Right lobe of liver (tissue), 6 donors: ENCODE measurements at places on chromosomes 1 and 21. TPM values are rescaled to one million over a fixed set of nuclear protein-coding genes. Genes with fewer than 3 reads are reported as not detected.

DNA sequence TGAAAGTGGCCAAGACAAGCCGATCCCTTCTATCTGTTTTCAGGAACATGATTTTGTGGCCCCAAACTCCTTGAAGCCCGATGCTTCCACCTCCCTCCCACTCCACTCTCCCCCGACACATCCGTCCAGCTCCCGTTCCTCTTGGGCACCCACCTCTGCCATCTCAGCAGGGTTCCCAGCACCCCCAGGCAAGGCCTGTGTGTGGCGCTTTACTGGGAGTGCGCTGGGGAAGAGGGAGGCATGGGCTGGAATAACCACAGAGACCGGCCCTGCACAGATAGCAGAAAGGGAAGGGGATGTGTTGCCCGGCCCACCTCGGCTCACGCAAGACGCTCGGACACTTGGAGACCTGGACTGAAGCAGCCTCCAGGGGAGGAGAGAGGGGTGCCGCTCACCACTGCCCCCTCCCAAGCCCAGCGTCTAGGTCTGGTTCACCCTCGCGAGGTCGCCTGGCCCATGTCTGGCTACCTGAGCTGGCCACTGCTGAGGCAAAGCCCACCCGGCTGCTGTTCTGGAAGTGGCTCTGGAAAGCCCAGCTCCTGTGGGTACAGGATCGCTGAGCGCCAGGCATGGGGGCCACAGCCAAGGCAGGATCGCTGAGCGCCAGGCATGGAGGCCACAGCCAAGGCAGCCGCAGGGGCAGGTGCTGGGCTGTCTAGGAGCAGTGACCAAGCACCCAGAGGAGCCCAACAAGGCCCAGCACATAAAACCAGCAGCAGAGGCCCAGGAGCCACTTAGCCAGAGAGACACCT, 23.8 kb upstream of the COL18A1 start:
- peak; percentile 38 for DNase-seq

USP48 gene
- total RNA-seq: 21.8 TPM

PCP4L1 gene
- 2.1 TPM for total RNA-seq

DNA sequence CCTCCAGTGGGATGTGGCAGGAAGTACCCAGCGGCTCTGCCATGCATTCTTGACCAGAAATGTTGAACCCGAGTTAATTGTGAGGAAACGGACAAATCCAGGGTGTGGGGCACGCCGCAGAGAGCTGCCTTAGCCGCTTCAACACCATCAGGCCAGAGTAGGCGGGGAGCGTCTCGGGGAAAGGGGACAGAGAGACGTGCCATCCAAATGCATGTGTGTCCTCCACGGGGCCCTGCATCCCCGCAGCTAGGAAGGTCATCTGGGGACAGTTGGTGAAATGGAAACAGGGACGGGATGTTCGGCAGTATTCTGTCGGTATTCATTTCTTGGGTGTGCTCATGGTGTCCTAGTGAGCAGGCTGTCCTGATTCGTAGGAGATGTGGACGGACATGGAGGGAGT, 59.1 kb upstream of the TRAPPC10 start:
- no peak for DNase-seq

DNA sequence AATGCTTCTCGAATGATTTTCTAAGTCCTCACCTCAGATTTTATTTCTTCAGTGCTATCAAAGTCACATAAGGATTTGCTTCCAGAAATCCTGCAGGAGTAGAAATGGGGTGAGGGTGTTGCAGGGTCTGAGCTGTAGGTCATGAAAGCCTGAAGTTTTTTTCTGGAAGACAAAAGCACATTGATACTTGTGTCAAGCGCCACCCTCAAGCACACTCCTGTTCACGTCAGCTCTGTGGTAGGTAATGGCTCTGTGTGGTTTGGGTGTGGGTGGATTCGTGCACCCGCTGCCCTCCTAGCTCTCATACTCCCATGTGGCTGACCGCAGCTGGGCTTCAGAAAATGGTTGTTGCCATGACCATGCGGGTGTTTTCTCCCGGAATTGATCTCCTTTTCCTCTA, 39.9 kb downstream of the AKNAD1 start:
- DNase-seq: no peak

TXNIP gene
- 398 TPM for total RNA-seq

DNA sequence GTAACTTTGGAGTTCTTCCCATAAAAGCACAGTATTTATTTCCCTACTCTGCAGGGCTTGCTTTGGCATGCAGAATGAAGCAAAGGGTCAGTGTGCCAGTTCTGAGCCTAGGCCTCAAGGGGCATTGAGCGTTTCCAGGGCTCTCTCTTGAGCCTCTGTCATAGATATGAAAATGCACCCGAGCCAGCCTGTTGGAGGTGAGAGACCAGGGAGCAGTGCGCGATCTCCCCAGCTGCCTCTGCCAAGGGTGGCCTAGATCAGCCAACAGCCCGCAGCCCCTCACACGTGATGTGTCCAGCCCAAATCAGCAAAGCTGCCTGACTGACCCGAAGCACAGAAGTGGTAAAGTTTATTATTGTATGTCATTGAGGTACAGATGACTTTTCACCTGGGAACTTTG, 63.7 kb downstream of the TENT5C start:
- DNase-seq: no peak

DNA sequence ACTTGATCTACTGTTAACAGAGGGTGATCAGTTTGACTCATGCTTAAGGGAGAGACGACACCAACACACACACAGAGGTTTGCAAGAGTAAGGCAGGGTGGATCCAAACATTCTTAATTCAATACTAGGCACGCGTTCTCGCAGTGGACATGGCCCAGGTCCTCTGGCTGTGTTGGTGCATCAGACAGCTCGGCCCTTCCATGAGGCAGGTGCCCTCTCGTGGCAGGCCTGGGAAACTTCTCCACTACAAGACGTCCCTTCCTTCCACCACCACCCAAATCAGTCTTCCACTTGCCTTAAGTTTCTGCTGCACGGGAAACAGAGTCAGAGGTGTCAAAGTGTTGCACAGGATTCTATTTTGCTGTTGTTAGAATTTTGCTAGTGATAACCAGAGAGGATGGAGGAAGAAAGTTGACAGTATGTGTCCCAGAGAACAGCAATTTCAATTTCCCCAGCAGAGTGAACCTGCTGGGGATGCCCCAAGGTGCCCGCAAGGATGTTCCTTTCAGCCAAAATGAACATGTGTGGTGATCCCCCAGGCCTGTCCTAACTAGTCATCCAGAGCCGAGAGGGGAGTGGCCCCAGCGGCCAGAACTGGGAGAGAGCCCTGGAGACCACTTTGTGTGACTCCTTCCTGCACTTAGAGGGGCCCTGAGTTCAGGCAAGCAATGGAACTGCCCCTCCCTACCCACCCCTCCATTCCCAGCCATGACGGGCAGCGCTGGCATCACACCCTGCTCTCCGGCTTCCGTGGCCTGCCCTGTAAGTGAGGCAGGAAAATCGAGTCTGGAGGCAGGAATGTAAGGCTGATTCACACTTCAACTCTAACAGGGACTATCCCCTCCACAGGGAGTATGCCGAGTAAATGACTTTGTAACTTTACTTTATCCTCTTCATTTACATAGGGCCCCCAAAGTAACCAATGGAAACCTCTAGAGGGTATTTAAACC, 34.8 kb downstream of the MX1 start:
- DNase-seq: peak; percentile 85

- DNase-seq: no peak
Observed at GRCh38 chr1:42679364-42679983, 2.7 kb upstream of the YBX1 start.

DNA sequence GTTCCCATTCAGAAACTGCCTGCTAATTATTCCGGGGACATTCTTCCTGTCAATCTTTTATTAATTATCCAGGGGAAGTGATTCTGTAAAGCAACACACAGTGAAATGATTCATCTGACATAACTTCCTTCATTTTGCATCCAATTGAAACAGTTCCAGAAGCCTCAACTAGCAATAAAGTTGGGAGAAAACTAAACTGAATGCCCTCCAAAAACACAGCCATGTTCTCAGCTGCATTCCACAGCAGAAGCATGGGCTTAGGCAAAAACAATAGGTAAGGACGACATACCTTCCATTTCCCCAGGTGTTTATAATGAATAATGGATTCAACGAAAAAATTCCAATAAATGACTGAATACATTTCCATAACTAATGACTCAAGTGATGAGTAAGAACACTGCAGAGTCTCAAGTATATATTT, 36.9 kb upstream of the TARBP1 start:
- no peak for DNase-seq

DNA sequence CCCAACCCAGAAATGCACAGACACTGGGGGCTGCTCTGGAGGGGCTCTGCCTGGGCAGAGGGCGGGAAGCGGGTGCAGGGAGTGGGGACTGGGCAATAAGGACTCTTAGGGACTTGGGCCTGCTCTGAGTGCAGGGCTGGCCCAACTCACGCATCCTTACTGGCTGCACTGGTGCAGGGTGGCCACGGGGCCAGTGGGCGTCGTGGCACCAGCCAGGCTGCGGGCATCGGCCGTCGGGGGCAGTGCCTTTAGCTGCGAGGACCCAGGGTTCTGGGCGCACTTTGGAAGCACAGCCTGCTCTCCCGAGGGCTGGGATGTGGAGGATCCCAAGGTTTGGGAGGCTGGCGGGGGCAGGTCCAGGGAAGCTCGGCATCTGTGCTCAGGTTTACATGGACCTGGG, 27.1 kb upstream of the TTLL10 start:
- DNase-seq: no peak

FAM72C gene
- total RNA-seq: 0.17 TPM

DNA sequence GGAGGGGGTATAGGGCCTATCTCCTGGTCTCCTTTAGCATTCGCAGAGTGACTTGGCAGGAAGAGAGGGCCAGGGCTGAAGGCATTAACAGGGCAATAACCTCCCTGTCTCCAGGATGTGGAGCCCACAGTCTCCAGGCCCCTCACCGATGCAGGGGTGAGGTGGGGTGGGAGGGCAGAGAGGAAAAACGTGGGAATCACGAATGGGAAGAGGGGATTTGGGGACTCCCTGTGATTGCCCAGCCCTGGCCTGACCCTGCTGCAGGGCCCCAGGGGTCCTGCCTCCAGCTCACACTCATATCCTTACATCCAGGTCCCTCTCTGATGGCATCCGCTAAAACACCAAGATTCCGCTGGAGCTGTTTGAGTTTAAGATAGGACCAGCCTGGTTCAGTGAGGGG, 14.6 kb downstream of the TFAP2E start:
- DNase-seq: no peak

DNA sequence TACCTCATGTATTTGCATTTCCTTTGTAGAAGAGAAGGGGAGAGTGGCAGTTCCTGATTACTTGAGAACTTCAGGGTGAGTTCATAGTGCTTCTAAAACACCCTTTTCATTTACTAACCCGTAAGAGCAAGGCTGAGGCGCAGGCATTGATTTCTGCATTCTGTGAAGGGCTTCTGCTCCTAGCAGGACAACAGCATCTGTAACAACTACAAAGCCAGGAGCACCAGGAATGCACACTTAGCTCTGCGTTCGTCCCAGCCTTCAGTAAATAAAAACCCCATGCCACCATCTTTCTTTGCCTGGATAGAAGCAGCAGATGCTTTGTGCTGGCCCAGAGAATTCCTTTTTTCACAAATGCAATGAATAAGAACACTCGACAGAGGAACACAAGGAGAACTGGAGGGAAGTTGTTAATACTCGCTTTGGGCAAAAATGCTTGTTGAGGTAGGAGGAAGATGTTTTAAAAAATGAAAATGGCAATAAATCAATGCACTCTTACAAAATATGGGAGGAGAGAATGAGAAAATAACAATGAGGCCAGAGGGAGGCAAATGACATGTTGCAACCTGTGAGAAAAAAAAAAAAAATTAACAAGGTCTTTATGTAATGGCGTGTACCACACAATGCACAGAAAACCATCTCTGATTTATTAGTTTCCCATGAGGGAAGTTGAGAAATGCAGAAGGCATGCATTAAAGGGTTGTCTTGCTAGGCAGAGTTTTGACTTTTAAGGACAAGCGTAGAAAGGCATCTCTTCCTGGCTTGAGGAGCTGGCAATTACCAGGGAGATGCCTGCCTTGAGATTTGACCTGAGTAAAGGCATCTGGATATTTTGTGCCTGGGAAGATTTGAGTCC, 418.8 kb downstream of the DISC1 start:
- DNase-seq: no peak

- no peak for DNase-seq
Observed at GRCh38 chr1:3410142-3410925, 44.1 kb upstream of the ARHGEF16 start.

PLCH2 gene
- 4.6 TPM for total RNA-seq

- no peak for DNase-seq
Observed at GRCh38 chr1:54223441-54224202, 23.7 kb downstream of the MRPL37 start.
